ENCODE measurements at places on chromosomes 11 and 22. TPM values are rescaled to one million over a fixed set of nuclear protein-coding genes. Genes with fewer than 3 reads are reported as not detected.

The C1QTNF5 gene
- 0.31 TPM for total RNA-seq

The CASP12 gene
- not detected for total RNA-seq

The HEPACAM gene
- 0.07 TPM for total RNA-seq

DNA sequence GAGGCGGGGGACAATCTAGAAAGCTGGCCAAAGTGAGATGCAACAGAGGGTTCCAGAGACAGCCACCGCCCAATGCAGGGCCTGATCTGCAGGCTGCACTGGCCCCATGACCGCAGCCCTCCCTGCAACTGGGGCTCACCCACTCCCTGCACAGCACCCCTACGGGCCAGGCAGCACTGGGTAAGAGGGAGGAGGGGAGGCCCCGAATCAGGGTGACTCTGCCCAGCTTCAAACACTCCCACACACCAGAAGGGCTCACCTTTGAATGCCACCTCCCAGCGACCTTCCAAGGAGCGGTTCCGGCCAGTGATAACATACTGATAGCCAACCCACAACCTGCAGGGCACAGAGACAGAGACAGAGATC lies 59.3 kb downstream of the DGCR2 start:
- no peaks in the 10 kb centered on the region for H3K27me3 ChIP-seq
- DNase-seq, result no peak
- H3K36me3 ChIP-seq, result peaks cover 19% of the 10 kb centered on the region
- no peak overlapping the region for H3K27ac ChIP-seq

GRCh38 chr11:82601711-82602110 lies 132.0 kb downstream of the FAM181B start:
- peaks cover 17% of the 10 kb centered on the region for H3K27me3 ChIP-seq
- peaks cover 13% of the 10 kb centered on the region for H3K4me1 ChIP-seq
- H3K27ac ChIP-seq, result no peak overlapping the region
- no peaks in the 10 kb centered on the region for H3K36me3 ChIP-seq
- H3K4me3 ChIP-seq, result no peak overlapping the region
- no peak for DNase-seq

DNA sequence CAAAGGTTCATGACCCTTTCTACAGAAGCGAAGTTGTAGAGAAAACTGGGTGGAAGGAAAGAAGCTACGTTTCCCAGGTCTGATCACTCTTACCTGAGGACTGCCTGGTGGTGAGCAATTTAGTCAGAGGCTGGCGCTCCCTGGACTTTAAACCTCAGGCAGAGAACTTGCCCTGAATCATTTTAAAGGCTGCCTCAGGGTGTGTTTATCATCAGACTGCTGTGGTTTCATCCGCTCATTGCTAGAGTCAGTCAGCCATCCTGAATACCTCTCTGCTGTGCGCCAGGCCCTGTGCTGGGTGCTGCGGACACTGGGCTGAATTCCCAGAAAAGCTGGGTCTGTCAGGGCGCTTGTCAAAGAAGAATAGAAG lies 2.7 kb downstream of the DTX4 start:
- H3K36me3 ChIP-seq, result peaks cover 21% of the 10 kb centered on the region
- H3K27ac ChIP-seq, result peak overlapping the region; percentile 98
- peak overlapping the region; percentile 95 for H3K4me3 ChIP-seq
- no peak for DNase-seq
- peaks cover 43% of the 10 kb centered on the region for H3K4me1 ChIP-seq

GRCh38 chr22:50576806-50577696 lies 1.2 kb downstream of the CPT1B start:
- no peak for DNase-seq
- no peak overlapping the region for H3K4me3 ChIP-seq
- peaks cover 3% of the 10 kb centered on the region for H3K36me3 ChIP-seq
- H3K27ac ChIP-seq, result no peak overlapping the region
- no peaks in the 10 kb centered on the region for H3K4me1 ChIP-seq

DNA sequence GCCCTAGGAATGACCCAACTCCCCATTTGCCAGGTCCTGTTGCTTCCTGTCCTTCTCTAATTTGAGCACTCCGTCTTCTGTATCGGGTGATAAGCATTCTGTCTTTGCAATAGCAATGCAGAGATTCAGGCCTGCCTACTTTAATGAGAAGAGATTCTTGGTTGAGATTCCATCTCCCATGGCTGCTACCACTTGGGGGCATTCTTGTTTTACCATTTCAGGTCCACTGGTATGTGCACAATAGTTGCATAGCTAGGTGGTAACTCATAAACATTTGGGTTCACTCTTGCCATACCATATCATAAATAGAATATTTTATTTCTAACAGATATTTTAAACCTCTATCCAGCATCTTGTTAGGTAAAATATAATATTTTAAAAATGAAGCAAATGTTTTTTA lies 34.4 kb upstream of the CALCB start:
- no peak for DNase-seq
- no peak overlapping the region for H3K4me3 ChIP-seq
- no peak overlapping the region for H3K27ac ChIP-seq
- no peaks in the 10 kb centered on the region for H3K36me3 ChIP-seq

DNA sequence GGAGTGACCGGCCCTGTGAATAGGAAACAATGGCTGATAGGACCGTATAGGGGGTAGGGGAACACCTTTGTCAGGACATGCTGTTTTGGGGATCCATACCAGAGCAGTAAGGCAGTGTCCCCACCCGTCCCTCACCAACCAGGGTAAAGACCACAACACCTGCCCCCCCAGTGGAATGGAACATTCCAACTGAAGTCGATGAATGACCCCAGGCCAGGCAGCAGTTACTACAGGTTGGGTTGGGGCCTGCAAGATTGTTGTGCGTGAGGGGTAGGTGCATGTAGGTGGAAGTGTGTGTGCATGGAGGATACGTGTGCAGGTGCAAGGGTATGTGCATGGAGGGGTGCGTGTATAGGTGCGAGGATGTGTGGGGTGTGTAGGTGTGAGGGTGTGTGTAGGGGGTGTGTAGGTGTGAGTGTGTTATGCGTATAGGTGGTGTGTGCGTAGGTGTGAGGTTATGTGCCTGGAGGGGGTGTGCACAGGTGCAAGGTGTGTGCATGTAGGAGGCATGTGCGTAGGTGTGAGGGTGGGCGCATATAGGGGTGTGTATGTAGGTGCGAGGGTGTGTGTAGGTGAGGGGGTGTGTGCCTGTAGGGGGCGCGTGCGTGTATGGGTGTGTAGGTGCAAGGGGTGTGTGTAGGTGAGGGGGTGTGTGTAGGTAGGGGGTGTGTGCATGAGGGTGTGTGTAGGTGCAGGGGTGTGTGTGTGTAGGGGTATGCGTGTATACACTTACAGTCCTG lies 32.9 kb downstream of the PISD start:
- H3K4me3 ChIP-seq, result peak overlapping the region; percentile 57
- DNase-seq, result no peak
- H3K4me1 ChIP-seq, result peaks cover 30% of the 10 kb centered on the region
- no peak overlapping the region for H3K27ac ChIP-seq
- H3K27me3 ChIP-seq, result no peaks in the 10 kb centered on the region

All from progenitor cell of endocrine pancreas (in vitro differentiated cells).